ENCODE measurements at places on chromosomes 5 and 9.

DNA sequence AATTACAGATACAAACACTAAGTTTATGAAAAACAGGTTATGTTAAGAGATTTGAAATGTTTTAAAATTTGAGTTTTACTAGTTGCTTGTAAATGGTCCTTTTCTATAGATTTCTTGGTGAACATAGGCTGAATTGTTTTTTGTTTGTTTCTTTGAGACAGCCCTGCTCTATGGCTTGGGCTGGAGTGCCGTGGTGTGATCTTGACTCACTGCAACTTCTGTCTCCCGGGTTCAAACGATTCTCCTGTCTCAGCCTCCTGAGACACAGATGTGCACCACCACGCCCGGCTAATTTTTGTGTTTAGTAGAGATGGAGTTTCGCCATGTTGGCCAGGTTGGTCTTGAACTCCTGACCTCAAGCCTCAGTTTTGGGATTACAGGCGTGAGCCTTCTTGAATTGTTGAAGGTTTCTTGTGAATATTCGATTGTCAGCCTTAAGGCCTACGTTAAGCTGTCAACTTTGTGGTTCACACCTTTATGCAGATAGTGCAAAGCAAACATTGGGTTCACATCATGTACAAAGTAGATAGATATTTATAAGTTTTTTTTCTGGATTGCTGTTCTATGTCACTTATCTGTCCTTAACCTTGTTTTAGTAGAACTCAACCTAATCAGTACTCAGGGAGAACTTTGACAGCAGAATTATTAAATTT lies 26.2 kb downstream of the UHRF2 start:
- no peak for DNase-seq

DNA sequence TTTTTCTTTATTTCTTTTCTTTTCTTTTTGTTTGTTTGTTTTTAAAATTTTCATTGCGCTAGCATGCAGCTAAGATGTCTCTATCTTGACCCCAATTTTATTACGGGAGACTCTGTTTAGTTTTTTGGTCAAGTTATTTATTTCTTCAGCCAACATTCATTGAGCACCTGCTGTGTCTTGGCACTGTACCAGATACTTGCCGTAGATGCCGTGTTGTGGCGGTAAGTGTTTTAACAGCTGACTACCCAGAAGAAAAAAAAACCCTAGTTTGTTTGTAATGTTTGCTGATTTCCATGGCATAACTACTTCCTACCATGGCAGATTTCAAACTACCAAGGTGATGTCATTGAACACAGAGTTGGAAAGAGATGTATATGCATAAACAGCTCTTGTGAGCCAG lies 65.0 kb downstream of the UGCG start:
- peak; percentile 83 for DNase-seq

DNA sequence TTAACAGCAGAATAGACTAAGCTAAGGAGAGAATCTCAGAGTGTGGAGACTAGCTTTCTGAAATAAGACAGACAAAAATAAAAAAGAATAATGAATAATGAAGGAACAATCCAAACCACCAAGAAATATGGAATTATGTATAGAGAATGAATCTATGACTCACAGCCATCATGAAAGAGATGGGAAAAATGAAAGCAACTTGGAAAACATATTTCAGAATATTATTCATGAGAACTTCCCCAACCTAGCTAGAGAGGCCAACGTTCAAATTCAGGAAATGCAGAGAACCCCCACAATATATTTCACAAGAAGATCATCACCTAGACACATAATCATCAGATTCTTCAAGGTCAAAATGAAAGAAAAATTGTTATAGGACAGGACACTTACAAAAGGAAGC lies 349.0 kb upstream of the MPDZ start:
- DNase-seq = no peak

GRCh38 chr5:126780165-126780827 lies 3.4 kb downstream of the LMNB1 start:
- DNase-seq = peak; percentile 85

GRCh38 chr5:147403651-147404640 lies 105.9 kb downstream of the DPYSL3 start:
- no peak for DNase-seq

Data from A673 (cell line).